Naive thymus-derived CD8-positive, alpha-beta T cell (primary cell): ENCODE measurements at places on chromosomes 11 and 22.

DNA sequence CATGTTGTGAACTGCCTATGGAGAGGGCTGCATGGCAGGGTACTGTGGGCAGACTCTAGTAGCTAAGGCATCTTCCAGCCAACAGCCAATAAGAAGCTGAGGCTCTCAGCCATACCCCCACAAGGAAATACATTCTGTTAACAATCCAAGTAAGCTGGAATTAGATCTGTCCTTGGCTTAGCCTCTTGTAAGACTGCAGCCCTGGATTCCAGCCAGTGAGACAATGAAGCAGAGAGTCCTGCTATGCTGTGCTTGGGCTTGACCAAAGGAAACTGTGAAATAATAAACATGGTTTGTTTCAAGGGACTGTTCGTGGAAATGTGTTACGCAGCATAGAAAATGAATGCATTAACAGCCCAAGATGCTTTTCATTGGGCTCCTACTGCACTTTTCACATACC lies 1097.4 kb upstream of the CCDC90B start:
- H3K4me1 ChIP-seq: no peaks in the 10 kb centered on the region
- no peaks in the 10 kb centered on the region for H3K27me3 ChIP-seq
- H3K36me3 ChIP-seq: no peaks in the 10 kb centered on the region
- H3K27ac ChIP-seq: no peak overlapping the region

GRCh38 chr11:65297026-65297672 lies 17.5 kb upstream of the CDC42EP2 start:
- no peak for DNase-seq
- H3K27ac ChIP-seq: no peak overlapping the region
- no peaks in the 10 kb centered on the region for H3K27me3 ChIP-seq
- H3K36me3 ChIP-seq: no peaks in the 10 kb centered on the region

GRCh38 chr11:44529895-44530412 lies 35.5 kb upstream of the CD82 start:
- no peaks in the 10 kb centered on the region for H3K36me3 ChIP-seq
- H3K27ac ChIP-seq: no peak overlapping the region
- H3K4me3 ChIP-seq: no peak overlapping the region
- no peaks in the 10 kb centered on the region for H3K27me3 ChIP-seq

- H3K4me1 ChIP-seq: no peaks in the 10 kb centered on the region
- no peak overlapping the region for H3K27ac ChIP-seq
- no peaks in the 10 kb centered on the region for H3K36me3 ChIP-seq
- peaks cover 29% of the 10 kb centered on the region for H3K27me3 ChIP-seq
- DNase-seq: no peak
- no peak overlapping the region for H3K4me3 ChIP-seq
Measured at GRCh38 chr11:30488304-30488998, 97.7 kb downstream of the MPPED2 start.

DNA sequence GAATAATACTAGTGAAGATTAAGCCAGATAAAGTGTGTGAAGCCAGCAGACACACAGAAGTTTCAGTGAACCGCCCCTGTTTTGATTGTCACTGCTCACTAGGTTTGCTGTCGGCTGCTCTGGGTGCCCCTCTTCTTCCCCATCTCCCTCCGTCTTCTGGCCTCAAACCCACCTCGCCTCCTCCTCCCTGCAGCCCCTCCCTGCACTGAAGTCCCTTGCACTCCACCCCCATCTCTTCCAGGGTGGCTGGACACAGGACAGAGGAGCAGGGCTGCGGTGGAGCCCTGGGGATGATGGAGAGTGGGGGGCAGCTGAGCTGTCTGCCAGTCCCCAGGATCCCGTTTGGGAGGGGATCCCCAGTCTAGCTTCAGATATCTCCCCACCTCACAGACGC lies 53.5 kb downstream of the CYTH4 start:
- H3K27me3 ChIP-seq: peaks cover 29% of the 10 kb centered on the region
- H3K4me3 ChIP-seq: no peak overlapping the region
- H3K36me3 ChIP-seq: no peaks in the 10 kb centered on the region
- peaks cover 5% of the 10 kb centered on the region for H3K4me1 ChIP-seq

DNA sequence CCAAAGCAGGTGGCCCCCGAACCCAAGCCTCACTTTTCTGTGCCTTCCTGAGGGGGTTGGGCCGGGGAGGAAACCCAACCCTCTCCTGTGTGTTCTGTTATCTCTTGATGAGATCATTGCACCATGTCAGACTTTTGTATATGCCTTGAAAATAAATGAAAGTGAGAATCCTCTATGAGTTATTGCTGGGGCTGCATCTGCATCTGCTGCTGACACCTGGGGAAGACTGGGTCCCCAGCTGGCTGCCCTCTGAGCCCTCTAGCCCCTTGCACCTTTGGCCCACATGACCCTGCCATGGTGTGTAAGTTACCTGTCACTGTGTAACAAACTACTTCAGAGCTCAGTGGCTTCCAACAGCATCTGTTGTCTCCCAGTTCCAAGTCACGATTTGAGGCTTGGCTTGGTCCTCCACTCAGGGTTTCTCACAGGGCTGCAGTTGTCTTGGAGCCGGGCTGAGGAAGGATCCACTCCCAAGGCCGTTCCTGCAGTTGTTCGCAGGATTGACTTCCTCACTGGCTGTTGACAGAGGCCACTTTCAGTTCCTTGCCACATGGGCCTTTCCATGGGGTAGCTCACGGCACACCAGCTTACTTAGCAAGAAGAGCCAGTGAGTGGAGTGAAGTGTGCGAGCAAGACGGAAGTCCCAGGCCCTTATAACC lies 13.5 kb upstream of the UVRAG start:
- H3K27ac ChIP-seq: no peak overlapping the region
- no peaks in the 10 kb centered on the region for H3K27me3 ChIP-seq
- peaks cover 5% of the 10 kb centered on the region for H3K4me1 ChIP-seq
- no peak for DNase-seq
- no peak overlapping the region for H3K4me3 ChIP-seq

GRCh38 chr22:17387356-17387755 lies 18.1 kb downstream of the CECR2 start:
- H3K4me1 ChIP-seq: no peaks in the 10 kb centered on the region
- no peak for DNase-seq
- no peaks in the 10 kb centered on the region for H3K27me3 ChIP-seq
- no peaks in the 10 kb centered on the region for H3K36me3 ChIP-seq

DNA sequence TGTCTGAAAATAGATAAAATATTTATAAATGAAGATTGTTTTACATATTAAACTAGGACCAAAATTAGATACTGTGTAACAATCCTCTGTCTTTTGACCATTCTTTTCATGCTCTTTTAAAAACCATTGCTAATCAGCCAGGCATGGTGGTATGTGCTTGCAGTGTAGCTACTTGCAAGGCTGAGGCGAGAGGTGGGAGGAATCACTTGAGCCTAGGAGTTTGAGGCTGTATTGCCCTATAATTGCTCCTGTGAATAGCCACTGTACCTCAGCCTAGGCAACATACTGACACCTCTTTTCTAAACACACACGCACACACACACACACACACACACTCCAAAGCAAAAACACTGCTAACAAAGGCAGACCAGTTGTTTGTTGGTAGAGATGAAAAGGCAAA lies 259.2 kb downstream of the JRKL start:
- no peaks in the 10 kb centered on the region for H3K36me3 ChIP-seq
- no peaks in the 10 kb centered on the region for H3K4me1 ChIP-seq
- peaks cover 4% of the 10 kb centered on the region for H3K27me3 ChIP-seq

DNA sequence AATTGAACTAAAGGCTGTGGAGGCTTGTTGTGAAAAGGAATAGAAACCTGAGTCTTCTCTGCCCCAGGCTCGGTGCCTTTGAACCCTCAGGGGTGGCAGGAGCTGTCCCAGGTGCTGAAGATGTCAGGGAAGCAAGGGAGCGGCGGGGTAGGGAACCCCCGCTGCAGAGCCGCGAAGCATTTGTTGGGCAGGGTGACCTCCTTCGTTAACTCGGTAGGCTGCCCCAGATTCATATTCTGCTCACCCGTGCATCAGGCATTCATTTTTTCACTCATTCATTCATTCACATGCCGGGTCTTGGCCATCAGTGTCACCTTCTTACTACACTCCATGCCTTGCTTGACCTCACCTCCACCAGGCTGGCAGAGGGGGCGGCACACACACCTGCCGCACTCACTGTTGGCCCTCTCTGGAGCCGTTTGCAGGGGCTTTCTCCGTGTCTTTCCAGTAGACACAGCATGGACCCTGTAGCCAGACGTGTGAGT lies 618.9 kb downstream of the BRD1 start:
- H3K27me3 ChIP-seq: peaks cover 35% of the 10 kb centered on the region
- no peaks in the 10 kb centered on the region for H3K36me3 ChIP-seq
- no peak overlapping the region for H3K27ac ChIP-seq
- no peaks in the 10 kb centered on the region for H3K4me1 ChIP-seq

- no peaks in the 10 kb centered on the region for H3K4me1 ChIP-seq
- no peak overlapping the region for H3K27ac ChIP-seq
- peaks cover 91% of the 10 kb centered on the region for H3K36me3 ChIP-seq
- H3K27me3 ChIP-seq: no peaks in the 10 kb centered on the region
- no peak for DNase-seq
Measured at GRCh38 chr22:29348041-29348440, 32.5 kb upstream of the RASL10A start.

DNA sequence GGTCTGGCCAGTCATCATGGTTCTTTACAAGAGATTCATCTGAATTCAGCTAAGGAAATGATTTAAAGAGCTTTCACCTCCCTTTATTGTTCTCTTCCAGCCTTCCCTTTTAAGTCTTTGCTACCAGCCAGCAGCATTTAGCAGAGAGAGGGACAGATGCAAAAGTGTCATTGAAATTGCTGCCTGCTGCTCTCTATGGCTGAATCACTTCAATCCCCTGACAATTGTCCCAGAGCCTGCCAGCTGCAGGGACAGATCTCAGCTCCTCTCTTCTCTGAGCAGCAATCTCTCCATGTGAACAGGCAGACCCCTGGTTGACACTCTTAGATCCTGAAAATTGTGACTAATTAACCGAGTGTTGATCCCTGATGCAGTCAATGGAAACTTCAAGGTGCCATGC lies 816.9 kb upstream of the CCDC90B start:
- no peak overlapping the region for H3K4me3 ChIP-seq
- no peak overlapping the region for H3K27ac ChIP-seq
- DNase-seq: no peak
- H3K4me1 ChIP-seq: no peaks in the 10 kb centered on the region

GRCh38 chr11:47188259-47188658 lies 2.0 kb upstream of the PACSIN3 start:
- H3K4me3 ChIP-seq: no peak overlapping the region
- no peak overlapping the region for H3K27ac ChIP-seq
- peaks cover 15% of the 10 kb centered on the region for H3K27me3 ChIP-seq
- peaks cover 3% of the 10 kb centered on the region for H3K4me1 ChIP-seq
- DNase-seq: no peak

DNA sequence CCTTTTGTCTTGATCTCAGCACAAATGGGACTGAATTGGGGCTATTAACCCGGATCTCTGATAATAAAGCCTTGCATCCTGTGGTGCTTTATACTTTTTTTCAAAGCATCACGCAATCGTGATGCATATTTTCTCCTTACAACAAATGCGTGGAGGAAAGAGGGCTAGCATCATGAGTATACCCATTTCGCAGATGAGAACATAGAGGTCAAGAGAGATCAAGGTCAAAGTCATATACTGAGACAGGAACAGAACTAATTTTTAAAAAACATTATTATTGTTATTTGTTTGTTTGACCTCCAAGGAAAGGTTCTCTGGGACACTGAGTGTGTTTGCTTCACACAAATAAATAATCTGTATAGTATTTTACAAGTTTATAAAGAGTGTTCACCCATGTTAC lies 191.2 kb downstream of the ST3GAL4 start:
- H3K27ac ChIP-seq: no peak overlapping the region
- no peak for DNase-seq
- no peaks in the 10 kb centered on the region for H3K4me1 ChIP-seq
- no peaks in the 10 kb centered on the region for H3K36me3 ChIP-seq
- no peak overlapping the region for H3K4me3 ChIP-seq
- H3K27me3 ChIP-seq: peaks cover 13% of the 10 kb centered on the region

DNA sequence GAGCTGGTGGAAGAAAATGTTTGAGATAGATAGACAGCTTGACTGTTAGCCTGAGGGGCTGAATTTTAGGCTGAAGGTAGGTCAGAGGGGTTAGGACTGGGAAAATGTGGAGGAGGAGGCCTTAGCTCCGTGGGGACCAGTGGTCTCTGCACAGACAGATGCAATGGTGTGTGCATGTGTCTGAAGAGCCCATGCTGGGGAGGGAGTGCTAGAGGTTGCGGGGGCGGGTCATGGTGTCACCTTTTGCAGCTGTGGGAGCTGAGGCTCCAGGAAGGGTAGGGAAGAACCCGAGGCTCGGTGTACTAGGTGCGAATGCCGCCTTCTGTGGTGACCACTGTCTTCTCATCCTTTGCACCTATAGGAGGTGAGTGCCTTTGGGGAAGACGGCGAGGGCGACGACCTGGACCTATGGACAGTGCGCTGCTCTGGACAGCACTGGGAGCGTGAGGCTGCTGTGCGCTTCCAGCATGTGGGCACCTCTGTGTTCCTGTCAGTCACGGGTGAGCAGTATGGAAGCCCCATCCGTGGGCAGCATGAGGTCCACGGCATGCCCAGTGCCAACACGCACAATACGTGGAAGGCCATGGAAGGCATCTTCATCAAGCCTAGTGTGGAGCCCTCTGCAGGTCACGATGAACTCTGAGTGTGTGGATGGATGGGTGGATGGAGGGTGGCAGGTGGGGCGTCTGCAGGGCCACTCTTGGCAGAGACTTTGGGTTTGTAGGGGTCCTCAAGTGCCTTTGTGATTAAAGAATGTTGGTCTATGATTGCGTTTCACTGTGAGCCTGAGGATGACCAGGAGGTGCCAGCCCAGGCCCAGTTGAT lies 1.6 kb downstream of the SDF2L1 start:
- DNase-seq: no peak
- H3K4me3 ChIP-seq: peak overlapping the region; percentile 79
- peak overlapping the region; percentile 81 for H3K27ac ChIP-seq
- peaks cover 4% of the 10 kb centered on the region for H3K36me3 ChIP-seq

- no peaks in the 10 kb centered on the region for H3K27me3 ChIP-seq
- H3K27ac ChIP-seq: no peak overlapping the region
- no peak for DNase-seq
- no peaks in the 10 kb centered on the region for H3K4me1 ChIP-seq
Measured at GRCh38 chr11:87324817-87325489, 287.2 kb downstream of the TMEM135 start.
